Stimulated activated CD8-positive, alpha-beta memory T cell treated with anti-CD3 and anti-CD28 coated beads, Interleukin-4, amount 100 ng/mL, for 1 hour (primary cell): ENCODE measurements at places on chromosomes 2 and 18.
A peak's percentile ranks its signal among the peaks of the same experiment; 100 is the strongest.

DNA sequence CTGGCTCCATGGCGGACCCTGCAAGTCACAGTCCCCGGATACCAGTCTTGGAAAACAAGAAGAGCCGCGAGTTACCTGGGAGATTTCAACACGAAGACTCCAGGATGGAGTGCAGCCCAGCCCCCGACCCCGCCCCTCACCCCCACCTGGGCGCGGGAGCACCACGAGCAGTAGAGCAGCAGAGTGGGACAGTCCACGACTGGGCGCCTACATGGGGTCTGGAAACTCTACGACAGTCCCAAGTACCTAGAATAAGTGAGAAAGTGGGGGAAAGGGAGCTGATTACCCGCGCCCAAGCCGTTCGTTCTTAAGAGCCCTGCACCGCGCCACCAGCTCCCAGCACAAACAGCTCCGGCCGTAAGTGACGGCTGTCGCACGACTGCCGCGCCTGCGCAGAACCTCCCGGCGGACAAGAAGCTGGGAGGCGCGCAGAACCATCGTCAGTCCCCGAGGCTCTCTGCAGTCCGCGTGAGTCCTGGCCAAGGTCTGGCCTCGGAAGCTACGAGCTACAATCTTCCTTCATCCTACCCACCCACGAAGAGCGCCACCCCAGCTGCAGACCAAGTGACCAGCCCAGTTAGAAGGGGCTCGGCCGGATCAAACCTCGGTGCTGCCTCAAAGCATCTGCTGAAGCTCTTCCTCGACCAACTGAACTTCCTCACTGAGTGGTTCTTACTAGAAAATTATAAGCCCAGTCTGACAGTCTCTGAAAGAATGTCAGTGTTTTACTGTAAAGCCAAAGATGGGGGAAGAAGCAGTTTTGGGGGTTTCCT is at the start of gene DPY30:
Gene DPY30 (minus strand): TSS at position 359 of the 773 bp plus-strand sequence. CDS start 349 bp downstream, at position 10.
- peak; percentile 82 for DNase-seq

DNA sequence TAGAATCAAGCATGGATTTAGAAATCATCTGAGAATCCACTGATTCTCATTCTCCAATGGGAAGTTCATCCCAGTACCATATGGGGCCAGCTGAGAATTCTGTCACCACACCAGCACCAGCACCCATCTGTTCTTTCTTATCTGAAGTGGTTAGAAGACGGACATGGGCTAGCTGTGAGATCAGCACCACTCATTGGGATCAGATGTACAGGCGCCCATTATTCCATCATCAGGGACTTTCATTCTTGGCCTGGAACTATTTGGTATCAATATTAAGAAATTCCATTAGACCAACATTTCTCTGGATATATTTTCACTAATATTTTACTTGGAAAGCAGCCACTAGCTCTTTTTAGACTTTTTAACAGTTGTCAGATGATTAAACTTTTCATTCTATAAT is 185.9 kb upstream of the LINC00305 start:
- DNase-seq: no peak

DNA sequence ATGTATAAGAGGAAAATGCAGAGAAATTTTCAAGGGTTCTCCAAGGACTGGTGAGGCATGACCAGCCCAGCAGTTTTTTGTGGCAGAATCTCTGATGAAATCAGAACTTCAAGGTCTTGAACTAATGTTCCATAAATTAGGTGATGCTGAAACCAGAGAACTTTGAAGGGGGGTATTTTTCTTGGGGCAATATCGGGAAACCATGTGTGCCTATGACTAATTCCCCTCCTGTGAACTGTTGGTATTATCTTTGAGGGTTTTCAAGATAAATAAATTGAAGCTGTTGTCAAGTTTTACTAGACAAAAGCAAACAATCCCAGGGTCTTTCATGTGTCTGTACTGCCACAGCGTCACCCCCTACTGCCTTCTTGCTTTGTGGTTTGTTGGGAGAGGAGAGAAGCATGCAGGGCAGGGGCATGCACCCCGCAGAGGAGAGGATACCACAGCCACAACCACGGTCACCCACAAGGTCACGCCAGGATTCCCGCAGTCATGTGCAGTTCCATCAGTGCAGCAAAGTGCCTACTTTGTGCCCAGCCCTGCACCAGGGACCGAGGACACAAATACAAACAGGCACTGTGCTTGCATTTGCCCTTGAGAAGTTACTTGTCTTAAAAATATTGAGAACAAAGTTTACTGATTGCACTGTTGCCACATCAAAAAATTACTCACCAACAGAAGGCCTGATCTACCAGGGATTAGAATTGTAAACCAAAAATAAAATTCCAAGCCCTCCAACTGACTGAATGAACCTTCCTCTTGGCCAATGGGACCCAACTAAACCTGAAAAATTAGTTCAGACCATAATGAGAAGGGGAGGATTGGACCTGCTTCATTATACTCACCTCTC is 413.3 kb upstream of the TRIB2 start:
- DNase-seq: no peak

DNA sequence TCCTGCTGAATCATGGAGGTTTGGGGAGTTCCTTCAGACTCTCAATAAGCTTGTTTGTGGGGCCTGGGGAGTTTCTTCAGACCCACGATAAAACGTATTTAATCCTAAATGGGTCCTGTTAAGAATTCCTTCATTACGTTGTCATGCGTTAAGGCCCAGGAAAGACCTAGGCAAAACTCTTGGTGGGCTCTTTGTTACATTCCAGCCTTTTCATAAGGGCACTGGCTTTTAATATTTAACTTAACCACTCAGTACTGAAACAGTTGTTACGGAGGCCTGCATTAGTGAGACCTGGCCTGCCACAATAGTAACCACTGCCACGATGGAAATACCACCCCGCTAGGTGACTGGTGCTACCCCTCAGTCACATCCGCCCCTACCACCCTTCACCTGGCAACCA is 17.5 kb upstream of the BIN1 start:
- DNase-seq: no peak

DNA sequence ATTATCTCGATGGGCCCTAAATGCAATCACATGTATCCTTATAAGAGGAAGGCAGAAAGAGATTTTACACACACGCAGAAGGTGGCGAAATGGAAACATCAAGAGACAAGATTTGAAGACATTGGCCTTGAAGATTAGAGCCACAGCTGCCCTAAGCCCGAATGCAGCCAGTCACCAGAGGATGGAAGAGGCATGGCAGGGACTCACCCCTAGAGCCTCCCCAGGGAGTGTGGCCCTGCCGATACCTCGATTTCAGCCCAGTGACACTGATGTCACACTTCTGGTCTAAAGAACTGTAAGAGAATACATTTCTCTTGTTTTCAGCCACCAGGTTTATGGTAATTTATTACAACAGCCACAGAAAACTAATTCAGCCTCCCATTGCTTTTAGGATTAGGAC is 17.4 kb downstream of the TTC39C start:
- no peak for DNase-seq
